ENCODE measurements at places on chromosomes 5 and 9. TPM values are rescaled to one million over a fixed set of nuclear protein-coding genes. Genes with fewer than 3 reads are reported as not detected.

- peaks cover 2% of the 10 kb centered on the region for H3K4me1 ChIP-seq
- H3K36me3 ChIP-seq, result no peaks in the 10 kb centered on the region
- no peak overlapping the region for H3K27ac ChIP-seq
- H3K4me3 ChIP-seq, result no peak overlapping the region
Measured at GRCh38 chr9:135413086-135413375, 66.6 kb upstream of the PPP1R26 start.

DNA sequence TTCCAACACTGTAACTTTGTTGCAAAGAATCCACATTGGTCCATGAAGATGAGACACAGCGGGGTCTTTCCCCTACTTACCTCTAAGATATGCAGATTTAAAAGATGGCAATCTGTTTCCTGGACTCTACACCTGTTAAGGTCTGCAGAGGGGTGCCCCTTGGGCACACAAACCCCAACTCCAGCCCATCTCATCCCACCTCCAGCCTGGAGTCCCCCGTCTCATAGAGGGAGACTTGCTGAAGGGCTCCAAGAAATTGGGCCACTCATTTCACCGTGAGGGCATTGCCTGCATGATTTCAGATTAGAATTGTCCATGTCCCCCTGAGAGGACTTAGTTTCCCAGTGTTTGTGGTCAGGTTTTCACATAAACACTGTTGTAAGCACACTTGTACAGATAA, 365.7 kb downstream of the IRX2 start:
- H3K4me1 ChIP-seq, result no peaks in the 10 kb centered on the region
- no peaks in the 10 kb centered on the region for H3K27me3 ChIP-seq

DNA sequence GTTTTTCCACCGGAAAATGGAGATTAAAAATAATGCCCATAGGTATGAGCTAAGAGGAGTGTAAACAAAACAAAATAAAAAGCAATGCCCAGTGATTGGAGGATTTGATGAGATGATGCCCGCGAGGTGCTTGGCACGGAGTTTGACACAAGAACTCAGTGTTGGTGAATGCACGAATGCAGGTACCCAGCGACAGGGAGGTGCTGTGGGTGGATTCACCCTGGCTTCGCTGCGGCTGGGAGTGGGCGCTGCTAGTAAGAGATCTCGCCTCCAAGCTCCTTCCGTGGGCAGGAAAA, 526 bp upstream of the STXBP1 start:
- no peak for DNase-seq
- H3K27me3 ChIP-seq, result peaks cover 39% of the 10 kb centered on the region
- peak overlapping the region; percentile 56 for H3K27ac ChIP-seq

RNF20 gene
- 51.6 TPM for total RNA-seq

DNA sequence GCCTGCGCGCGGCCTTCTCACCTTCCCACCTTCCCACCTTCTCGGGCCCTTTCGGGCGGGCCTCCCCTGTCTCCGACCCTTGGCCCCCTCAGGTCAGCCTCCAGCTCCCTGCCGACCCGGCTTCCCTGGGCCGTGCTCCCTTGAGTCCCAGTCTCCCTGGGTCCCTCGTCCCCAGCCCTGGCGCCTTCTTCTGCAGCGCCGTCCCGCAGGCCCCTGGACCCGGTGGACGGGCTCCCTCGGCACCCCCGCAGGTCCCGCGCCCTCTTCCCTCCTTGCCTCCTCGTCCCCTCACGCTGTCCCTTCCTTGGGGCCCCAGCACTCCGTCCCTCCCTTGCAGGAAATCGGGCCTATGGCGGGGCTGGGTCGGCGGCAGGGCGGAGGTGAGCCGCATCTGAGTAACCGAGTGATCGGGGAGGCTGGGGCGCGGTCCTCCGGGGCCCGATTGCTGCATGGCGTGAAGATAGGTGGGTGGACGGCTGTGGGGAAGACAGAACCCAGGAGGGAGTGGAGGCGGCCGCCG, 7.6 kb downstream of the ARPC5L start:
- DNase-seq, result peak; percentile 37
- H3K27me3 ChIP-seq, result no peaks in the 10 kb centered on the region
- H3K4me1 ChIP-seq, result peaks cover 58% of the 10 kb centered on the region
- H3K36me3 ChIP-seq, result peaks cover 40% of the 10 kb centered on the region
- peak overlapping the region; percentile 97 for H3K27ac ChIP-seq

- H3K27ac ChIP-seq, result no peak overlapping the region
- no peak for DNase-seq
- H3K36me3 ChIP-seq, result no peaks in the 10 kb centered on the region
- H3K4me3 ChIP-seq, result no peak overlapping the region
- peaks cover 5% of the 10 kb centered on the region for H3K27me3 ChIP-seq
Measured at GRCh38 chr5:57368010-57368409, 114.6 kb downstream of the ACTBL2 start.

- no peak overlapping the region for H3K4me3 ChIP-seq
- H3K36me3 ChIP-seq, result no peaks in the 10 kb centered on the region
- H3K27me3 ChIP-seq, result no peaks in the 10 kb centered on the region
- H3K27ac ChIP-seq, result no peak overlapping the region
Measured at GRCh38 chr9:85053206-85053786, 383.8 kb downstream of the NTRK2 start.

DNA sequence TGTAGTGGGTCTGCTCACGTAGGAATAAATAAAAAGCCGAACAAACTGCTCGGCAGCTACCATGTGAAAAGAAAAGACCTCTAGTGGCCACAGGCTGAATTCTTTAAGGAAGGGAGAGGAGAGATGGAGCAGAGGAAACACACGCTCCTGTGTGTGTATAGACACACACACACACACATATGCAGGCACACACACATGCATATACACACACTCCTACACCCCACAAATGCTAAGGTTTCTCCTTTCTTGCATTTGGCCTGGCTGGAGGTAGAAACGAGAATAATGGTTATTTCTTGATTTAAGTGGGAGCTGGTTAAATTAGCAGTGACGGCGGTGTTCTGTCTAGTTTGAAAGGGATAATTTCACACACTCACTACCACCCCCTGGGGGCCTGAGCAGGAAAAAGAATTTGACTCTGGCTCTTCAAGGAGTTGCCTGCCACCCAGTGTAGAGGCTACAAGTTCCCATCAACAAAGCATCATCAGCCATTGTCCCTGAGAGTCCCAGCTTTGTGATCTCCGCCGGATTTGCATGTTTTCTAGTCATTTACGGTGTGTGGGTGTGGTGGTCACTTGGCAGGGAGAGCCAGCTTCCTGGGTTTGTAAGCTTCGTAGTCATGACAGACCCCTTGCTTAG, at the start of gene INSYN2B:
Gene INSYN2B, minus strand, starts transcription at position 78 of the 636 bp plus-strand sequence. CDS start 96,597 bp downstream, outside the sequence.
- peaks cover 9% of the 10 kb centered on the region for H3K4me1 ChIP-seq
- H3K36me3 ChIP-seq, result peaks cover 64% of the 10 kb centered on the region
- no peaks in the 10 kb centered on the region for H3K27me3 ChIP-seq
- no peak within 1 kb of the TSS for H3K27ac ChIP-seq
- no peak within 1 kb of the TSS for H3K4me3 ChIP-seq
- no peak for DNase-seq

ADCY2 gene
- total RNA-seq, result not detected

GARIN3 gene
- total RNA-seq, result not detected

SLC28A3 gene
- total RNA-seq, result not detected

- no peak overlapping the region for H3K4me3 ChIP-seq
- no peak overlapping the region for H3K27ac ChIP-seq
Measured at GRCh38 chr5:118692811-118693342, 295.5 kb downstream of the DTWD2 start.

- peaks cover 11% of the 10 kb centered on the region for H3K4me1 ChIP-seq
- no peak overlapping the region for H3K27ac ChIP-seq
- DNase-seq, result no peak
- no peaks in the 10 kb centered on the region for H3K36me3 ChIP-seq
- H3K27me3 ChIP-seq, result peaks cover 71% of the 10 kb centered on the region
Measured at GRCh38 chr5:115179394-115180164, 9.9 kb upstream of the TRIM36 start.

DNA sequence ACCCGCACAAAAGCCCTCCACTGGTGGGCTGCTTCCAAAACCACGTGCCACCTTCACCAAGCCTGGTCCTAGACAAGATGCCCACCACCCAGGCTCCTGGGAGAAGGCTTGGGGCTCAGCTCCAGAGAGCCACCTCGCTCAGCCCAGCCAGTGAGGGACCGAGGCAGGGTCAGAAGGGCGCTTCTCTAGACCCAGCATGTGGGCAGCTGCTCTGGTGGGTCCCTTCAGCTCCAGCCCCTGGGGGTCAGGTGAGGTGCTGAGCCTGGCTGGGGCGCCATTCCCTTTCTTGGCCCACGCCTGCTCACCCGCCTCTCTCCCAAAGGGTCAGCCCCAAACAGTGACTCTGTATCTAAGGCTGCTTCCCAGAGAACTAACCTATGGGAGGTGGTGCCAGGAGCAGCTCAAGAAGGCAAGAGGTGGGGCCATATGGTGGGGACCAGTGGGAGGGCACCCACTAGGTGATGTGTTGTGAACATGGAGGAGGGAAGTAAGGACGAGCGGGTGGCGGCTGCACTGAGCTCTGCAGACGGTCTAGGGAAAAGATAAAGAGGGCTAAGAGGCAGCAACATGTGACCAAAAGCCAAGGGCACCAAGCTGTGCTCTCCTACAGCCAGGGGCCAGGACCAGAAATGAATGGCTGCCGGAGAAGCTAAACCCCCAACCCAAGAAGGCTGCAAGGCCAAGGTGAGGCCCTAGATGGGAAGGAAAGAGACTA, 79.3 kb downstream of the CAMSAP1 start:
- H3K36me3 ChIP-seq, result peaks cover 67% of the 10 kb centered on the region
- no peak for DNase-seq
- H3K4me3 ChIP-seq, result no peak overlapping the region

GRCh38 chr5:64462391-64462790, 43.4 kb upstream of the RGS7BP start:
- H3K4me3 ChIP-seq, result no peak overlapping the region
- no peaks in the 10 kb centered on the region for H3K36me3 ChIP-seq
- no peaks in the 10 kb centered on the region for H3K27me3 ChIP-seq
- no peaks in the 10 kb centered on the region for H3K4me1 ChIP-seq

All from activated B cell treated with CpG ODN at 0.5 μM for 24 hours (primary cell).